NCI-H1092 (cell line): ENCODE measurements at places on chromosomes 12 and 14.

DNA sequence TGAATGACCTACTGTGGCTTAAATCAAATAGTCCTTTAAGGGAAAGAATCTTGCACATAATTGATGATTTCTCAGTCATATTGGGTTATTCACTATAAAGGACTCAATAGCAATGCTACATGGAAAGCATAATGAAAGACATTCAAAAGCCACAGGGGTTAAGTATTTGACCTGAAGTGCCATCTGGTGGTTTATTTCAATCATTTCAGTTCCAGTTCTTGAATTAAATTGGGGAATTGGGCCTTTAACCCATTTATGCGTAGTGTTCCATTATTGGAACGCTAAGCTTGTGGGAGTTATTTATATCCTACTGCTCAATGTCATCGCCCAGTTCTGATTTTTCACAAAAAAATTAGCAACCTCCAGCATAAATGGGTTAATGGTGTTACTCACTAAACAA is 41.3 kb upstream of the C12orf71 start:
- no peak for DNase-seq

DNA sequence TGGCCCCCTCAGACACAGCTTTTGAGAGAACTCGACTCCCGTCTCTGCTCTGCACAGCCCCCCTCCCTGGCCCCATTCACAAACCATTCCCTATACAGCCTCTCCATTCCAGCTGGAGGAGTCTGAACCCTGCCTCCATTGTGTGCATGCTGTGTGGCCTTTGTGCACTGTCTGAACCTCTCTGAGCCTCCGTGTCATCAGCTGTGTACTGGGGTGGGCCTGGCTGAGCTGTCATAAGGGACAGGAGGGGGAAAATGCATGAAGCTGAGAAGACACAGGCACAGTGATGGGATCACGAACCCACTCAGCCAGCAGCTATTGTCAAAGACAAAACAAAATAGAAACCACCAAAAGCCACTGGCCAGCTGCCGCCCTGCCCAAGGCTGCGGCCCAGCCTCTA is 130.8 kb downstream of the RFLNA start:
- DNase-seq = no peak

DNA sequence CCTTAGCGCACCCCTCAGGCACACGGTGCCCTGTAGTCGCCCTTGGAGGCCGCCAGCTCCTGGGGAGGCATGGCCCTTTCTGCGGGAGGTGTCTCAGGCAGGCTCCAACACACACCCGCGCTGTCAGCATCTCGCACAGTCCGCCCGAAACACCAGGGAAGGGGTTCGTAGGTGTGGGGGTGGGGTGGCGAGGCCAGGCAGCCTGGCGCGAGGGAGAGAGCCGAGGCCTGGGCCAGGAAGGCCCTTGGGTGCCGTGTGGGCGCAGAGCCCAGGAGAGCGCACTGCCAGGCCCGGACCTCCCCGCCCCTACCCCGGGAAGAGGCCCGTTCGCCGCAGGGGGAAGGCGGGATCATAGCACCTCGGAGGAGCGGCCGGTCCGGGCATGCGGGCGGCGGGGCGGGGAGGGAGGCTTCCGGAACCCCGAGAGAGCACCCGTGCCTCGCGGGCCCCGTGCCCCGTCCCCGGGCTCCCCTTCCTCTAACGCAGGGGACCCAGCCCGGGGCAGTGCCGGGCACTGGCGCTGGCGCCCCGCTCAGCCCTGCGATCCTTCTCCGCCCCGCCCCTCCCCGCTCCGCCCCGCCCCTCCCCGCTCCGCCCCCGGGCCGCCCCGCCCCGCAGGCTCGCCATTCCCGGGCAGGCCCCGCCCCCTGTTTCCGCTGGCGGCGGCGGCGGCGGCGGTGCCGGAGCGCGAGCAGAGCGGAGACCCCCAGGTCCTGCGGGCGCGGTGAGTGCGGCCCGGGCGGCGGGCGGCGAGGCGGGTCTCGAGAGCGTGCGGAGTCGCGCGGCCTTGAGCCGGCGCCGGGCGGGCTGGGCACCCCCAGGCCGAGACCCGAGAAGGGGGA is at the start of gene TSPAN9:
Gene TSPAN9, plus strand, starts transcription at position 650 of the 842 bp plus-strand sequence. CDS start 123,815 bp downstream, outside the sequence.
- DNase-seq = peak; percentile 30

DNA sequence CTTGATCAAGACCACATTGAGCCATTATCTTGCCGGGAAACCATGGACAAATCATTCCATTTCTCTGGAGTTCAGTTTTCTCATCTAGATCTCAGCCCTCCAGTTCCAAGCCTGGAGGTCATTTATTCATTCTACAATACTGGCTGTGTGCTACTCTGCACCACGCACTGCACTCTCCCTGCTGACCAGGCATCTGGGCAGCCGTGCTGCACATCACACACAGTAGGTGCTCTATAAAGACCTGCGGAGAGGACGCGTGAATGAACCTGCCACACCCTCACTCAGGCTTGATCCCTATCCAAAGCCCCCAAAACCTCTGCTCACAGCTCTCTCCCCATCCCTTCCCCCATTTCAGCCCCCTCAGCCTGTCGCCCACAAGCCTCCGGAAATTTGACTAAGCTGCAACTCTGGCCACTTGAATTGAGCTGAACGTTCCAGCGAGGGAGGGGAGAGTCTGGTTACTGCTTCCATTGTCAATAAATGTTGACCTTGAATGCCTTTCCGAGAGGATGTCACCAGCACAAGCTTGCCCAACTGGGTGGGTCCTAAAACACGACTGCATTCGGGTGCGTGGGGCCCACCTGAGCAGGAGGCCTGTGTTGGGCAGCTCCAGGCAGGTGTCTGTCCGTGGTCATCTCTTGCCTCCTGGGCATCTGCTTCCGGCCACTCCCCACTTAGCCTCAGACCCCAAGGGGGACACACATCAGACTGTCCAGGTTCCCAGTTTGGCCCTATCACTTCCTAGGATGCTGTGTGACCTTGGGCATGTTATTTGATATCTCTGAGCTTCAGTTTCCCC is 17.8 kb downstream of the FAIM2 start:
- no peak for DNase-seq

DNA sequence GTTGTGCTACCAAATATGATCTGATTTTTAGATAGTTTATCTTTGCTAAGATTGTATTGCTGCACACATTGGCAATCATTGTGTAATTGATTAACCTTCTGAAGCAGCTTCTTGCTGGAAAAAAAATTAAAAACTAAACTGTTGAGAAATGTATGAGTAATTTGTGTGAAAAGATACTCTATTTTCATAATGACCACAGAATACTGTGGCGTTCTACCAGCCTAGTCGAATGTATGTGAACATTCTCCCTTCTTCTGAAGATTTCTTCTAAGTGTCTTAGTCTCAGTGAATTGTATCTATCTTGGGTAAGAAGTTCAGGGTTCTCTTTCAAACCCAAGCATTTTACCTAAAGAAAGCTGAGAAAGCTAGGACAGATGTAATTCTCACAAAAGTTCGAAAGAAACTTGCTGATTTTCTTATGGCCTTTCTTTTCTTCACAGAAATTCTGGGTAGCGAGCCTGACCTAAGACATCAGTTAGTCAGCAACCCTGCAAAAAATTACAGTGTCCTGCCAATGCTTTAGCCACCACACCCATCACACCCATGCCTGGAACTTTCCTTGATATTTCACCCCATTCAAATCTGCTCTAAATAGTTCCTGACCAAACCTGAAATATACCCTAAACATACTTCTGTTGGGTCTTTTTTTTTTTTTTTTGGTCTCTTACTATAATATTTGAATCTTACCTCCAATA is 27.1 kb upstream of the C12orf71 start:
- DNase-seq = no peak
